ENCODE measurements at places on chromosomes 1 and 21.

- no peak for DNase-seq
- no peaks in the 10 kb centered on the region for H3K27me3 ChIP-seq
- H3K4me3 ChIP-seq = no peak overlapping the region
- H3K27ac ChIP-seq = no peak overlapping the region
Measured at GRCh38 chr1:161943737-161944136, 79.9 kb downstream of the OLFML2B start.

GRCh38 chr1:20723537-20724363 lies 5.9 kb upstream of the KIF17 start:
- no peaks in the 10 kb centered on the region for H3K4me1 ChIP-seq
- H3K27me3 ChIP-seq = no peaks in the 10 kb centered on the region
- DNase-seq = no peak
- H3K27ac ChIP-seq = no peak overlapping the region

- H3K36me3 ChIP-seq = no peaks in the 10 kb centered on the region
- peak; percentile 17 for DNase-seq
- no peak overlapping the region for H3K4me3 ChIP-seq
- H3K4me1 ChIP-seq = peaks cover 15% of the 10 kb centered on the region
- no peaks in the 10 kb centered on the region for H3K27me3 ChIP-seq
- no peak overlapping the region for H3K27ac ChIP-seq
Measured at GRCh38 chr1:168485048-168485447, 58.7 kb downstream of the XCL2 start.

- H3K4me3 ChIP-seq = no peak overlapping the region
- H3K4me1 ChIP-seq = no peaks in the 10 kb centered on the region
- no peaks in the 10 kb centered on the region for H3K27me3 ChIP-seq
- H3K36me3 ChIP-seq = no peaks in the 10 kb centered on the region
- no peak for DNase-seq
Measured at GRCh38 chr1:42504535-42505128, 41.5 kb downstream of the CCDC30 start.

DNA sequence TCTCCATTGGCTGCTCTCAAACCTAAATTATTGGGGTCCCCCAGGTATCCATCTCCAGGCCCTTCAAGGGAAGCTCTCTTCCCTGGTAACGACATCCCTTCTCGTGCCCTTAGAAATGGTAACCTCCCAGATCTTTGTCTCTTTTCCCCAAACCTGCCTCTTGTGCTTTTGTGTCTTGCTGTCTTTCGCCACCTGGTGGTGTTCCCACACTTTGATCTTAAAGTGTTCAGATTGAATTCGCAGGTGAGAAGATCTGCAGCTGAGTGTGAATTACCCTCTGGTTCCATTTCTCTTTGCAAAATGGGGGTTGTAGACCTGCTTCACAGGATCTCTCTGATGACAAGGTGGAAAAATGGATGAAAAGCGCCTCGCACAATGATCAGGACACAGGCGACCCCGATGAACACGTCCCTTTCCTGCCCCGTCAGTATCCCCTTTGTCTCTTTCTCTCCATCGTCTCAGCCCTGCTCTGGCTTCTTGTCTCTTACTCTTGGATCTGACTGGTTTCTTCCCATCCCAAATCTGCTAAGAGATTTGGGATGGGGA lies 53.1 kb downstream of the DOP1B start:
- peaks cover 49% of the 10 kb centered on the region for H3K4me1 ChIP-seq
- no peaks in the 10 kb centered on the region for H3K27me3 ChIP-seq
- DNase-seq = peak; percentile 52
- no peaks in the 10 kb centered on the region for H3K36me3 ChIP-seq

DNA sequence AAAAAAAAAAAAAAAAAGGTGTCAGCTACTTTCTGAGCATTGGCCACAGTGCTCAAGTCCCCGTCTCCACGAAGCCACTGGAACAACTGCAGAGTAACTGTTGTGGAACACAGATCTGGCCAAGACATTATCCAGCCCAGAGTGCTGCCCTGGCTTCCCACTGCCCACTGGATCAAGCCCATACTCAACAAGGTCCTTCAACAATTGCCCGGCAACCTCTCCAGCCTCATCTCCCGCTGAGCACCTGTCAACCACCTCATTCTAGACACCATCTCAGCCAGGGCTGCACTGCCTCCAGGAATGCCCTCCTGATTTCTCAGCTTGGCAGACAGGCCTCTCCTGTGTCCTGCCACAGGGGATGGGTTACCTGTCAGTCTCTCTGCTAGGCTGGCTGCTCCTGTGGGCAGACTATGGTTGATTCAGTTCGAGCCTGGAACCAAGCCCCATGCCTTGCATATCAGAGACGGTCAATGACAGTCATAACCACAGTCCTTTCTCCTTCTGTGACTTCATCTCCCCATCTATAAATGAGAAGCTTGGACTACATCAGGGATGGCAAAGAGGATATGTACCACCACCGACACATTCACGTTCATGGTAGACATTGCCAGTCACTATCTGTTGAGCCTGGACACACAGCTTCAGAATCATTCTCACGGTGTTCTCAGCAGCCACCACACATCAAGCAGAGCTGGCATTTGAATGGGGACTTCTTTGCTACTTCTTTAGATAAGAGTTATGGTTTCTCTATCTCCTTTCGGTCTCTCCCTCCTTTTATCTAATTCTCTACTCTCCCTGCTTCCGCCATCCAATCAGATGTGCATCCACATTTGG lies 76.9 kb downstream of the MRPL37 start:
- no peaks in the 10 kb centered on the region for H3K27me3 ChIP-seq
- no peaks in the 10 kb centered on the region for H3K4me1 ChIP-seq
- no peak for DNase-seq
- no peaks in the 10 kb centered on the region for H3K36me3 ChIP-seq
- H3K4me3 ChIP-seq = no peak overlapping the region
- H3K27ac ChIP-seq = no peak overlapping the region

Measured in PC-9 (cell line).